ENCODE measurements at places on chromosomes 2 and 18. TPM values are rescaled to one million over a fixed set of nuclear protein-coding genes. Genes with fewer than 3 reads are reported as not detected.

Gene MSTN
- not detected for polyA plus RNA-seq

Gene ALKAL2
- polyA plus RNA-seq = not detected

- DNase-seq = no peak
These were observed 11.7 kb upstream of the KIF1A start for GRCh38 chr2:240831594-240832204.

GRCh38 chr2:232741294-232741693 lies 35.1 kb downstream of the KCNJ13 start:
- DNase-seq = no peak

GRCh38 chr2:179096090-179096489 lies 46.2 kb upstream of the CCDC141 start:
- peak; percentile 47 for DNase-seq

Gene LOXHD1
- polyA plus RNA-seq = not detected

DNA sequence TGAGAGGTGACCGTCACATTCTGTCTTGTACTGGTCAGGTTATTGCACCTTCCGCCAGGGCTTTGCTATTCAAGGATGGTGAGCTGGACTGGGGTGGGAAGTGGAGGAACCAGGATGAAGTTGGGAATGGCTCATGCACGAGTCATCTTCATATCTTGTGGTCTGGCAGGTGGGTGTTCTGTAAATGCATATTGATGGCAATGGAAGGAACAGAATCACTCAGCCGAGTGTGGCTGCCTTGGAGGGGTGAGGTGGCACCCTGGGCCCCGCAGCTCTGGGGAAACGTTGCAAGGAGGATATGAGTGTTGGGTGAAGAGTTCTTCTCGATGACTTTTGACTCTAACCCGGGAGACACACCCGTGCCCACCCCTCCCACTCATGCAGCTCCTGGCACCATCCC lies 1.2 kb downstream of the NEU2 start:
- no peak for DNase-seq

Gene DOK6
- polyA plus RNA-seq = not detected

GRCh38 chr2:117770730-117771129 lies 43.8 kb upstream of the DDX18 start:
- DNase-seq = no peak

DNA sequence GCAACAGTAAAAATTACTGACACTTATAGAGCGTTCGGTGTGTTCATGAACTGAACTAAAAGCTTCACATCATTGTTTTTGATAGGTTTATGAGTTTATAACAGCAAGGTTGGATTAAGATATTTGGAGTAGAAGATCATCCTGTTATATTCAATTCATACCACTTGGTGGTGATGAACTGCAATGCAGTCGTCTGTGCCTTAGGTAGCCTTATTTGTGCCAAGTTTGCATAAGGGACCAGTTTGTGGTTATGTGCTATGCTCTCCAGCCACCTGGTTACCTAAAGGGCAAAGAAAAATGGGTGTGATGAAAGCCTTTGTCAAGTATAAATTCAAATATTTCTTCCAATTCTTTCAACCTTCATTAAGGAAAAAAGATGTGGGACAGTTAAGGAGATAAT lies 150.9 kb upstream of the KCNH7 start:
- DNase-seq = no peak

GRCh38 chr2:33051586-33052360 lies 105.0 kb downstream of the LTBP1 start:
- DNase-seq = no peak

Gene CDH2
- not detected for polyA plus RNA-seq

DNA sequence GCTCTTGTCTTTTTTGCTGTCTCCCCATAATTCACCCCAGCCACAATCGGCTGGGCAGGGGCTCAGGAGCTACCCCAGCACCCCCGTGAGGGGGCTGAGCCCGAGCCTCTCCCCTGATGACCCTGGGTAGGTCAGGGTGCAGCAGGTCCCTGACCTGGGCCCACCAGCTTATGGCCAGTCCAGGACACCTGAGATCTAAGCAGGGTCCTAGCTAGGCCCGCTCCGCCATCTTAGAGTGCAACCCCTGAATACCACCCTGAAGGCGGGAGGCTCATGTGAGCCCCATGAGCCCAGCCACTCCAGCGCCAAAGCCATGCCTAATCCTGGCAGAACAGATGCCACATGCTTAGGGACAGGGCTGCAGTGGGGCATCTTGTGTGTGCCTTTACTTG lies 16.2 kb downstream of the STK25 start:
- DNase-seq = no peak

Gene BOK
- not detected for polyA plus RNA-seq

GRCh38 chr2:239926587-239927232 lies 98.4 kb downstream of the NDUFA10 start:
- DNase-seq = no peak

GRCh38 chr2:216989340-216990129 lies 129.7 kb upstream of the TNP1 start:
- DNase-seq = no peak

Gene C1GALT1C1L
- polyA plus RNA-seq = not detected

- DNase-seq = no peak
These were observed 206.1 kb upstream of the HDAC4 start for GRCh38 chr2:239606741-239607516.

Gene WIPF1
- polyA plus RNA-seq = 119 TPM

GRCh38 chr18:22844190-22844589 lies 88.9 kb upstream of the RBBP8 start:
- DNase-seq = no peak

Gene CLHC1
- 1.3 TPM for polyA plus RNA-seq

Gene UBE2F
- 60.4 TPM for polyA plus RNA-seq

GRCh38 chr2:72893594-72894319 lies 6.5 kb downstream of the SPR start:
- no peak for DNase-seq

Gene PFN4
- not detected for polyA plus RNA-seq

DNA sequence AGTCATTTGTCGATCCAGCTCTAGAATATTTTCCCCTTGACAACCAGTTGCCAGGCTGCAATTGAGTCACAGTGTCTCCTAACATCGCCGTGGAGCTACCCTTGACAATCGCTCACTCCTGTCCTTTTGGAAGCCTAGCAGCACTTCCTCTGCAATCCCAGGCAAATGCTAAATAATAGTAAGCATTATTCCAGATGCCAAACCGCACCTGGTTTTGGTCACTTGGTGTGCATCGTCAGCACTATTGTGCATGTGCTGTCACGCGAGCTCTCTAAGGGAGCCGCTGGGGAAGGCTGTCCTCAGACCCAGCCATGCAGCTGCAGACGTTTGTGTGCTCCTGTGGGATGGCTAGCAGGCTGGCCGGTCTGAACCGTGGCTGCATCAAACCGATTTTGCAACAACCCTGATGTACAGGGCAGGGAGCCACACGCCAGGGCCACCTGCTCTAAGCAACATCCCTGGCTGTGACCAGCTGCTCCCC lies 549.5 kb upstream of the ID2 start:
- no peak for DNase-seq

GRCh38 chr18:49446481-49446880 lies 14.0 kb downstream of the DYM start:
- DNase-seq = no peak

- DNase-seq = no peak
These were observed 17.7 kb downstream of the EIF4E2 start for GRCh38 chr2:232568161-232568560.

Gene CABYR
- 8.3 TPM for polyA plus RNA-seq

DNA sequence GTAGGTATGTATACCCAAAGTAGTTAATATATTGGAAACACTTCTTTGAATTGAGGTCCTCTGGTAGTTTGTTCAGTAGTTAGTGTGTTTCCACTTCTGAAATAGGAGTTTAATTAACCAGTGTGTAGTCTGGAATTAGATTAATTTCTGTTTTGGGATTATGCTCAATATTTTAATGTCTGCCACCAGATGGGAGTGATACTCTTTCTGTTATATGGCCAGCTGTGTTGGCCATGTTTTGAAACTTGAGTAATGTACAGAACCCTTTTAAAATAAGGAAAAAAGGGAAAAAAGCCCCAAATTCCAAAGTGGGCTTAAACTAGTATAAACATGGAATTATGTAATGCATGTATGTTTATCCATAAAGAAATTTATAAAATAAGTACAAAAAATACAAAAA lies 147.7 kb downstream of the CTNNA2 start:
- no peak for DNase-seq

DNA sequence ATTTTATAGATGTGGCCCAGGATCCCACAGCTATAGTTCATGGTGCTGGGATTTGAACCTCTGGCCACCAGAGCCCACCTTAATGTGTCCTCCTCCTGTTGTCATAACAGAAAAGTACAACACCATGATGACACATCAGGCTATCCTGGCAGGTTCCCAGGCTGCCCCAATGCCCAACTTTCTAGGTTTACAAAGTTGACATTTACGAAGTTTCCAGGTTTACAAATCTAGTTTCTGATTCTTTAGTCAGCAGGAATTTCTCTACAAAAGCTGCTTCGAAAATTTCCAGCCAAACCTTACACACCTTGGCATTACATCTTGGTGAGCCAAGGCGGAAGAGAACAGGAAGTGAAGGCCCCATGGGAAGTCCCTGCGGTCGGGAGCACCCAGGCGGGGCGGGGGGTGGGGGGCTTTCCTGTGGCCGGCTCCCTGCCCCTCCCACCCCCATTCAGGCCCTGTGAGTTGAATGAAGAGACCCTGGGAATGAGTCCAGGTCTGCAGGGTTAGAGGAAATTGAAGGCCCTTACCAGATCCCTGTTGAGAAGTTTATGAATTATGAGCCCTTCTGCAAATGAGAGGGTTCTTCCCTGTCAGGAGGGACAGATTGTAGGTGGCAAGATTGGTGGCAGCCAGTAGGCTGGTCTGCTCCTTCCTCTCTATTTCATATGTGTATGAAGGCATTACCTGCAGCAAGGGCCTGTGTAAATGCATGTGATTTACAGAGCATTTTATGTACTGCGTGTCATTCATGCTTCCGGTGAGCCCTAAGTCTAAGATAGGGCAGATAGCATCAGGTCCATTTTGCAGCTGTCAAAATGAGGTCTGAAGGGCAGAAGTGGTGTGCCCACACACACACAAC lies 11.1 kb upstream of the IL1RN start:
- DNase-seq = peak; percentile 40

Gene NPAS2
- not detected for polyA plus RNA-seq

Gene ERICH2
- not detected for polyA plus RNA-seq

Gene DCDC2C
- not detected for polyA plus RNA-seq

- DNase-seq = no peak
These were observed 311.9 kb upstream of the RAB6C start for GRCh38 chr2:129667577-129667976.

GRCh38 chr2:224638301-224638823 lies 53.2 kb upstream of the CUL3 start:
- peak; percentile 65 for DNase-seq

GRCh38 chr2:179518830-179519229 lies 254.2 kb upstream of the SESTD1 start:
- no peak for DNase-seq

GRCh38 chr18:36814994-36815393 lies 13.8 kb downstream of the TPGS2 start:
- no peak for DNase-seq

- DNase-seq = no peak
These were observed 57.6 kb downstream of the SFXN5 start for GRCh38 chr2:73013936-73014335.

DNA sequence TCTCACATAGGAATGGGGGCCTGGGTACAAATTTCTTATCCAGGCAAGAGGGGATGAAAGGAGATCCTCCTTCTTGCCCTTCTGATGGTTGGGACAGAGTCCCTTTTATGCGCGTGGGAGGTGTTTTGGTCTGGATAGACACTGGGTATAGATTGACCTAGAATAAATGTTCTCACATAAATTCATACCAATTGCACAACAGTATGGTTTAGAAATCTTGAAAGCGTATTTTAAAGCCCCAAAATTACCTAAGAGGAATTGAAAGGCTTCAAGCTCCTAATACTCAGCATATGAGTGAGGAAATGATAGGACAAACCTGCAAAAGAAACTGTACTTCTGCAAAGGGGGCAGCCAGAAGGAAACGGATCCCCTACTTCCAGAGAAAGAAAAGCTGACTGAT lies 2.6 kb upstream of the BCL2 start:
- DNase-seq = no peak

DNA sequence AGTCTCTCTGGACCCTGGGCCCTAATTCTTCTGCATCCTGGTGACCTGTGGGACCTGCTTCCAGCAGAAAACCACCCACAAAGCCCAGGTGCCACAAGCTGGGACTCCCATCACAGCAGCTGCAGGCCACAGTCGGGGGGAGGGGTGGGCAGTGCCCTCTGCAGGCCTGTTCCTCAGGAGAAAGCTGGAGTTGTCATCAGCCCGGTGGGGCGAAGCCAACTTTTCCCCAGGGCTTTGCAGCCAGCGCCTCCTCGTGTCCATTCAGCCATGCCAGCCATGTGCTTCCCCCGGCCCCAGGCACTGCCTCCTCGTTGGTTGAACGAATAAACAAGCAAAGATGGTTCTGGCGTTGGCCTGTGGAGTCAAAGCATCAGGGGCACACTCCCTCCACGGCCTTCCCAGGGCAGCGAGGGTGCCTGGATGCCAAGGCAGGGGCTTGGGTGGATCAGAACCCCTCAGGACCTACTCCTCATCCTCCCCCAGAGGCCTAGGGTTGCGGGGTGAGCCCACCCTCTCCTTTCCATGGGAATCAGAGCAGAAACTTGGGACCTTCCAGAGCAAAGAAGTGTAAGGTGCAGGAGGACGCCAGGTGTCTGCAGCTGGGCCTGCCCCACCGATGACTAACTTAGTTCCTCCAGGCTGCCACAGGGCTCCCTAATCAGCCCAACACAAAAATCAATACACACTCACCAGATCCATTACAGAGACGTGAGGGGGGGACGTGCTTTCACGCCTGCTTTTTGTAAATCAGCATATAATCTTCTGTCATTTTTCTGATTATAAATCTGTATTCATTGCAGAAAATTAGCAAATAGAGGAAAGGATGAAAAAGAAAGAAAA lies 75.7 kb upstream of the RAB6C start:
- DNase-seq = no peak

- no peak for DNase-seq
These were observed 11.4 kb downstream of the MROH2A start for GRCh38 chr2:233789554-233789953.

- no peak for DNase-seq
These were observed 172.4 kb upstream of the KCNH7 start for GRCh38 chr2:163011000-163011399.
